ENCODE measurements at places on chromosomes 5 and 9.

DNA sequence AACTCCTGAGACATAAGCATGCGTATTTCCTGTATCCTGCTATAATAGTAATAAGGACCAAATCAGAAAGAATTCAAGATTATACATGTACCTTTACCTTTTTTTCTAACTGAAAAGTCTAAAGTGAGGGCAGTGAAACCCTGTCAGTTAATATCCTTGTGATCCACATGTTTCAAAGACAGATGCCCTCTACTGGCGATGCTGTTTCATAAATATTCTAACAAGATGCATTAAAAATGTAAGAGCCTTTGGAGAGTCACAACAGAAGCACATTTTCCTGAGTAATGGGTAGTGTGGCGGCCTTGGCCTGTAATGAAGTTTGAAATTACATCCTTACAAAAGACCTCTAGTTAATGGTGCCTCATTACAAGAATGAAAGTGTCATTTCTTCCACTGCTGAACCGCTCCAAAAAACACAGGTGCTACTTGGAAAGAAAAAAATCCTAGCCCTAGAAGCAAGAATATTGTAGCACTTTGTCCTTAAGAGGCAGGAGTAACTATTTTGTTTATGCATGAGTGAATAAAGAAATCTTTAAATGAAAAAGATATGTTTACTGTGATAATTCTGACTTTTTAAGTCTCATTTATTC, 232.6 kb downstream of the EPB41L4A start:
- ATAC-seq, result peak; percentile 73

DNA sequence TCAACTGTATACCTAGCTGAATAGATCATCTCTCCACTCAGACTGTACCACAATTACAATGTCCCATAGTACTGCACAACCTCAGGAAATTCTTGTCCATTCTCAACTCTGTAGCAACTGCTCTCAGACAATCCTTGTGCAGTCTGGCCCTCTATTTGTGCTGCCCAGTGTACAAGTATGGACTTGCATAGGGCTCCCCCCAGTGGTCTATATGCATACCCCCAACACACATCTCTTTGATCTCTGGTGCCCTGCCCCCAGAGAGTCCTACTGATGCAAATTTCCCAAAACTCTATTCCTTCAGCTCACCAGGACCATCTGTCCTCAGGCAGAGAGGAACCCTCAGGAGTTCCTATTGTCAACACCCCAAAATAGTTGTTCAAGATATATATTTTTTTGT, 205.3 kb downstream of the SLCO4C1 start:
- ATAC-seq, result peak; percentile 63

- no peak for ATAC-seq
Observed at GRCh38 chr5:999032-999501, 9.5 kb upstream of the NKD2 start.

DNA sequence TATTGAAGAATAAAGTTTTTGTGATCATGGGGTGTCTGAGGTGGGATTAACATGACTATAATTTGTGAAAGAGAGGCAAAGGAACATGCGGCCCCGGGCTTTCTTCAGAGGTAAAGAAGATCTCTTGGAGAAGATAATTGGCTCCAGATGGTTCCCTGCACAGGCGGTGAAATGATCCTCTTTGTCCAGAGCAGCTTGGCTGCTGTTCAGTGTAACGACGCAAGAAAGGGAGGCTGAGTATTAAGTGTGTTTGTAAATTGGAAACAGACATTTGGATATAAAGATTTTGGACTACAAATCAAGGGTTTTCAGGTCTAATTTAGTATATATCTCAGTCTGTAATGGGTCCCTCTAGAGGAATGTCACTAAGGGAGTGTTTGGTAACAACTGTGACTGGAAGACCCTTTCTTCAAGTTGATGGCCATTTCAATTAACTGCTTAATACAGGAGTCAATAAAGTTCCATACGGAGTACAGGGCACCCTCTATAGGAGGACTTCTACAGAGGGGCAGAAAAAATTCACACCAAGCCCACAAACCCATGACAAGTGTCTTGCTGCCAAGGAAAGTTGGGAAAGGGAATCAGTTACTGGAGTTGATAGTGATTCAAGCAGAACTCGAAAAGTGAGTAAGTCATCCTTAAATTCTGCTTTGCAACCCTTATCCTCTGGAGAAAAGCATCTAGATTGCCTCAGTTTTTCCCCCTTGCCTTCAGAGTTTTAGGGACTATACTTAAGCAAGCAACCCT, 4.1 kb downstream of the EQTN start:
- ATAC-seq, result no peak

GRCh38 chr5:92429646-92430045, 1046.5 kb upstream of the ARRDC3 start:
- ATAC-seq, result no peak
